Motor neuron (in vitro differentiated cells): ENCODE measurements at places on chromosomes 5 and 9. TPM values are rescaled to one million over a fixed set of nuclear protein-coding genes. Genes with fewer than 3 reads are reported as not detected.

GRCh38 chr9:85522459-85523092, 219.2 kb downstream of the AGTPBP1 start:
- ATAC-seq, result peak; percentile 89

- ATAC-seq, result peak; percentile 52
Measured at GRCh38 chr5:14144586-14145434, 1.7 kb downstream of the TRIO start.

DNA sequence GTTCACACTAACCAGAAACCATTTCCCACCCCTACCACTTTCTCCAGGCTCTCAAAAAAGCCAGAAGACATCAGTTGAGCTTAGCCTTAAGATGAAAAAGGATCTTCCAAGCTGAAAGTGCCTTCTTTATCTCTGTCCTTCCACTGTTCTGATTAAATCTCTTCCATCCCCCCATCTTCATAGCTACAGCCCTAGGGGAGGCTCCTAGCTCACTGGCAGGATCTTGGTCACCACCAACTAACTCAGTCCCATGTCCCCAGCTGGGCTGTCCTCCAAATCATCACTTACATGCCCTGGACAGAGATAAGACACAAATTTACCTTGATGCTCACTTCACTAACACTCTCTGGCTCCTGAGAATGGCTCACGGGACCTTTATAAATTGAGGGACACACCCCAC, 14.3 kb downstream of the LCP2 start:
- no peak for ATAC-seq

DNA sequence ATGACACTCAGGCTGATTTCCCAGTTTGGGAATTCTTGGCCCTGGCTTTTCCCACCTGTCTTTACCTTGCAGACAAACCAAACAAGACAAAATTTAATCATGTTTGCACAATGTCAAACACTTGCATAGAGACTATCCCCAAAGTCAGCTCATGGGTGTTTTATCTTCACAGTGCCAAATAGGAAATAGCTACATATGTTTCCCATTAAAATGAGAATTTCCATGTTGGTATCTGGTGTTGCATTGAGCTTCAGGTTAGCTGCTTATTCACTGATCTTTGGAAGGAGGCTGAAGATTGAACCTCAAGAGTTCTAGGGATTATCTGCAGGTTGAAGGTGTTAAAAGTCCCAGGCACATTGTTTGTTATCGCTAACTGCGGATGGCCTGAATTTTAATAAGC, 19.5 kb downstream of the MAP1B start:
- ATAC-seq, result no peak

GRCh38 chr5:96795626-96796025, 12.1 kb downstream of the ERAP1 start:
- no peak for ATAC-seq

DNA sequence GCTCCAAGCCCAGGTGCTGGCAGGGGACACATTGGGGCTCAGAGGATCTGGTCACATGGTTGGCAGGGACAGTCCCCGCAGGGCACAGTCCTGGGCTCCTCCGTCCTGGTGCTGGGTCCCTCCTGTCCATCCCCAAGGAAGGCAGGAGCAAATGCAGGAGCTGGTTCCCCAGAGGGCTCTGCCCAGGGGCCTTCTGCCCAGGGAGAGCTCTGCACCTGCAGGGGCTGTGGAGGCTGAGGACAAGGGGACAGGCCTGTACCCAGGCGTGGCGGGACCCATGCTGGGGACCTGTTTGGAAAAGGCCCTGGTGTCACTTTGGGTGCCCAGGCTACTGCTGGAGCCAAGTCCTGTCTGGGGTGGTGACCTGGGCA, 7.2 kb downstream of the SPATA31E1 start:
- no peak for ATAC-seq

DNA sequence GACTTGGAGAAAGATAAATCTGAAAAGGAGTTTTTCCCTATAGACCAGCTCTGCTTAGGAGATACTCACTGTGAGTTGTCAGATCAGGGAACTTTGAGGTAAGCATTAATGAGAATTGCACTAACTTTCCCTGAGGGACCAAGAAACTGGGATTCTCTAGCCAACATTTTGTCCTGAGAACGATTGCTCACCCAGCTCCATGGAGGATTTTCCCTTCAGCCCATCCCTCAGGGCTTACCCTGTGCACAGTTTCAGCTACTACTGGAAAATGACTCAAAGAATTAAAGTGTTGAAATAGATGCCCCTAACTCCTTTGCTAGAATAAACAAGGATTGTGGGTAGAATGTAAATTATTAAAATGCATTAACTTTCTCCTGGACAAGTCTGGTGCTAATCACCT, 237.2 kb upstream of the IL12B start:
- ATAC-seq, result no peak

DNA sequence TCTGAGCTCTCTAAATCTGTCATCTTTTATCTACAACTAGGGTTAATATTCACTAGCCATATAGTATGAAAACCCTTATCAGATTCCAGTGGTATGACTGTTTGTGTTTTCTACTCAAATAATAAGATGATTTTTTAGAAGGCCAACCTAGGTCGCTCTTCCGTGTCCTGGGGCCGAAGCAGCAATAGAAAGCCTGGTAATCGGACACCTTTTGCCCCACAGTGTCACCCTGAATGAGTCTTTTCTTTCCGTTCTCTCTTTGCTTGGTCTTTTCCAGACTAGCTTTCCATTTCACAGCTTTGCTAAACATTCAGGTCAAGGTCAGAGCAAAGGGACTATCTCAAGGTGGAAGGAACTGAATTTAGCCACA, 243.3 kb upstream of the ANKRD55 start:
- no peak for ATAC-seq

The SVEP1 gene
- 0.66 and 1.2 TPM in 2 replicates for total RNA-seq

The SMIM27 gene
- 16.7 and 16.9 TPM in 2 replicates for total RNA-seq

The TPPP gene
- 7.6 and 9.4 TPM in 2 replicates for total RNA-seq

The PCDHAC1 gene
- 0.24 and 0.30 TPM in 2 replicates for total RNA-seq

The FAM163B gene
- 1.1 and 1.6 TPM in 2 replicates for total RNA-seq
